ENCODE measurements at places on chromosomes 4 and X.

DNA sequence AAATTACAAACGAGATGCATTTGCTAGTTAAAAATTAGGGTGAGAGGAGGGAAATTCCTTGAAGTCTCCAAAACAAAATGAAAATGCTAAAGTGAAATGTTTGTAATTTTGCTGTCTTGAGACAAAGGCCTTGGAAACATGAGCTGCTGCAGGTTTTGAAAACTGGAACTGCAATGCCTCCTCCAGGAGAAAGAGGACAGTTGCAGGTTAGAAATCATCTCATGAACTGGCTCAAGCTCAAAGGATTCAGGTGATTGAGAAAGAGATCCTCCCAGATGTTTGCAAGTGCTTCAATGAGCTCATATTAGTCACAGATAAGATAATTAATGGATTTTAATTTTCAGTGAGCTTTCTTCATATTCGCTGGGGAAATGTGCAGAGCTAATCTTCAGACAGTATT is 32.4 kb downstream of the SMPX start:
- DNase-seq, result no peak

- no peak for DNase-seq
Observed at GRCh38 chr4:38762560-38762959, 20.2 kb downstream of the TLR10 start.

DNA sequence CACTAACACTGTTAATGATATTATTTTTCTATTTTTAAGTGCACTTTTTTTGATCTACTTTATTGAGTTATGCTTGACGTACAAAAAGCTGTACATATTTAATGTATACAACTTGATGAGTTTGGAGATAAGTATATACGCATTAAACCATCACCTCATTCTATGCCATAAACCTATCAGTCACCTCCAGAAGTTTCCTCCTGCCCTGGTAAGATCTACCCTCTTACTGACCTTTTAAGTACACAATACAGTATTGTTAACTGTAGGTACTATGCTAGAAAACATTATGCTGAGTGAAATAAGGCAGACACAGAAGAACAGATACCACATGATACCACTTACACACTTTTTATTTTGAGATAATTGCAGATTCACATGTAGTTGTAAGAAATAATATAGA is 36.9 kb downstream of the INTS6L start:
- DNase-seq, result no peak

- no peak for DNase-seq
Observed at GRCh38 chr4:52709155-52709554, 42.1 kb downstream of the ERVMER34-1 start.

DNA sequence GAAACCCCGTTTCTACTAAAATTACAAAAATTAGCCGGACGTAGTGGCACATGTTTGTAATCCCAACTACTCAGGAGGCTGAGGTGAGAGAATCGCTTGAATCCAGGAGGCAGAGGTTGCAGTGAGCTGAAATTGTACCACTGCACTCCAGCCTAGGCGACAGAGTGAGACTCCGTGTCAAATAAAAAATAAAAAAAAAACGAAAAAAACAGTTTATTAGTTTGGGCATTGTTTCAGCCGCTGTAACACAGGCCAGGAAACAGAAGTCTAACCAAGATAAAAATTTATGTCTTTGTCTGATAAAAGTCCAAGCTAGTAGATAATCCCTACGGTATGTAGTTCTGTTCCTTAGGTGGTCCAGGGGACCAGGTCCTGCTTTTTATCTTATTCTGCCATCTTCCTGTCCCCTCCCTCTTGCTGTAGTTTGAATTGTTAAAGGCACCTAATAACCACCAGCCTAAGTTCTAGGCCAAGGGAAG is 21.4 kb downstream of the USO1 start:
- peak; percentile 90 for DNase-seq

DNA sequence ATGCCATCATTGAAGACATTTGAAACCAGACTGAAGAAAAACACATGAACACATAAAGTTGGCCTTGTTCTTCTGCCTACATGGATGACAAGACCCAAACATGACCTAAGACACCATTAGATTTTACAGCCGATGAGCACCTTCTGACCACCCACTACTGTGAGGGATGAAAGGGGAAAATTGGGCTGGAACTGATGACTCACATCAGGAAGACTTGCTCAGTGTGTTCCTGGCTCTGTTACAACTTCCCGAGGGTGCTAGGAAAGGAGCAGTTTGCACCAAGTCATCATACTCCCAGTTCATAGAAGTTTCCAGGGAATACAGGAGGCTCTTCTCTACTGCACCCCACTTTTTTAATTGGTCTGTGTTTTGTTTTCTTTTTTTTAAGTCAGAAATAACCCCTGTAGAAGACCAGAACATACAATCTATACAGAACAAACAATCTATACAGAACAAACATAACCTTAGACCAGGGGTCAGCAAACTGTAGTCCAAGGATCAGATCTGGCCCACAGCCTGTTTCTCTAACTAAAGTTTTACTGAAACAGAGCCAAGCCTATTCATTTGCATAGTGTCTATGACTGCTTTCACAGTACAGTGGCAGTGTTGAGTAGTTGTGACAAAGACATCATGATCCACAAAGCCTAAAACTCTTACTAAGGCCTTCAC is 25.3 kb downstream of the BTC start:
- DNase-seq, result peak; percentile 58

DNA sequence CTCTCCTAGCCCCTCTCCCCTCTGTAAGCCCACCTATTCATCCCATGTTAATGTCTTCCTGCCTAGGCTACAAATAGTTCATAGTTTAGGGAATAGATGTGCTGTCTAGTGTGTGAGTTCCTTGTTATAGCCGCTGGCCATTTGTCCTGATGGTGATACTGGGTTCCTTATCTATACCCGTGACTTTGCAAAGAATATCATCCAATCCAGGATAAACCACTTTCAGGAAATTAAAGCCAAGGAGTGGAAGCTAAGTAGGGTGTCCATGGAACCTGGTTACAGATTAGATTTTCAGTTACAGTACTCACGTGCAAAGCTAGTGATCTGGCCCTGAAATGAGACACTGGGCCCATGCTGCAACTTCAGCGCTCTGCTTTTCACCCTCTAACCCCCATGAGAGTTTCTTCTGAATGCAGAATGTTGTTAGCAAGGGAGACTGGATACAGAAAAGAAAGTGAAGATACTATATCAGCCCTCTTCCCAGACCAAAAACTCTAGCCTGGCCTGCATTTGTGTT is 111.4 kb downstream of the TMEM164 start:
- DNase-seq, result no peak

DNA sequence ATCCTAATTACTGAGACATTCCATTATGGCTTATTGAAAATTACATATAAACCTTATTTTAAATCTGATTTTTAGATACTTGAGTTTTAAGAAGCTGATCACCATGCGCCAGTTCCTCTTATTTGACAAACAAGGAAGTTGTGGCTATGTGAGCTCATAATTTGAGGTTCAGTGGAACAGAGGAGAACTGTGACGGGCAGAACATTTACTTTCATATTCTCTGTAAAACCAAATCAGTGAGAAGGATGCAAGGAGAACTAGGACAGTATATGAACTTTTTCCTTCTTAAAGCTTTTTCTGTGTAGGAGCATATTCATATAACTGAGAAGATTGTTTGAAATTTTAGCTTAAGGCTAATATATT is 25.3 kb downstream of the STIM2 start:
- no peak for DNase-seq

- no peak for DNase-seq
Observed at GRCh38 chr4:107196312-107196711, 160.2 kb upstream of the DKK2 start.

- no peak for DNase-seq
Observed at GRCh38 chrX:39890807-39891206, 207.0 kb downstream of the BCOR start.

GRCh38 chr4:17033768-17034181 is 135.3 kb upstream of the LDB2 start:
- no peak for DNase-seq

DNA sequence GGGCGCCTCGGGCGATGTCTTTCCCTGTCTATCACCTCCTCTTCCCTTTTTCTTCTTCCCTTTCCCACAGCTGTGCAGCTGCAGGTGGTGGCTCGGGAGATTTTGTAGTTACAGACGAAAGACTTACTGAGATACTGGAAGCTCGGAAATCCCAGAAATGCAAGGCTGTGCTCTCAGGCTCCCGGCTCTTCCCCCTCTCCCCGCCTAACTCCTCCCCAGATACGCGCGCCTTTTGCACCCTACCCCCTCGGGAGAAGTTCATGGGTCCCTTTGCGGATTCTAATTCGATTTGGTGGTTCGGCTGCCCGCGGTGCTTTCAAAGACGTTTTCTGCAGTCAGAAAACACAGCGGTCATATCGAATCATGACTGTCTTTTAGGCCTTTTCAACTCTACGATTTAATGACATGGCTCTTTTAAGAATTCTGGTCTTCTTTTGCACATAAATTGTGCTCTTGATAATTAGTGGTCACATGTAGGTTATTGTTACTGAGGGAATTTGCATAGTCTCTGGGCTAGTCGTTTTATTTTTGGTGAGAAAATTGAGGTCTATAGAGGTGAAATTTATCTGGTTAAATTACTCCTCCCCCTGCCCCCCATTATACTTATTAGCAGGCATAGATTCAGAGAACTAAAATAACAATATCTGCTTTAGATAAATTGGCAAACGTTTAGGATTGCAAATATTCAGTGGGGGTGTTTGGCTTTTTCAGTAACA is 1.6 kb downstream of the SEPTIN11 start:
- DNase-seq, result no peak

DNA sequence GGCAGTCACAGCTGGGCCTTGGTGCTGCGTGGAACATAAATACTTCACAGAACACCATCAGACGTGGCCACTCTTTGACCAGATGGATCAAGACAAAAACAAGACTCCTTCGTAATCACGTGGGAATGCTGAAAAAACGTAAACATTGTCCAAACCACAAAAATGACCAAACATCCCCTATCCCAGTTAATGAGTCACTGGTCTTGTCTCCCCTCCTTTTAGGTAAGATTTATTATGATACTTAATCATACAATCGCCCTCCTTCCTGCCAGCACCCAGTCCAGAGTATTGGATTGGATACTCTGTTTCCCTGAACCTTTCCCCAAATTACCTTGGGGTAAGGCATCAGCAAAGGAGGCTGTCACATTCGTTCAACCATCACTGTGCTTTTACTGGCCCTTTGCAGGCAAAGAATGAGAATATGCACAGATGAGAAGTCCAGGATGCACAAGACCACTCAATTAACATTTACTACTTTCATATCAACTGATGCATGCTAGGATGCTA is 601 bp upstream of the TCEANC start:
- no peak for DNase-seq

GRCh38 chr4:159250751-159251325 is 148.0 kb downstream of the RAPGEF2 start:
- DNase-seq, result no peak

DNA sequence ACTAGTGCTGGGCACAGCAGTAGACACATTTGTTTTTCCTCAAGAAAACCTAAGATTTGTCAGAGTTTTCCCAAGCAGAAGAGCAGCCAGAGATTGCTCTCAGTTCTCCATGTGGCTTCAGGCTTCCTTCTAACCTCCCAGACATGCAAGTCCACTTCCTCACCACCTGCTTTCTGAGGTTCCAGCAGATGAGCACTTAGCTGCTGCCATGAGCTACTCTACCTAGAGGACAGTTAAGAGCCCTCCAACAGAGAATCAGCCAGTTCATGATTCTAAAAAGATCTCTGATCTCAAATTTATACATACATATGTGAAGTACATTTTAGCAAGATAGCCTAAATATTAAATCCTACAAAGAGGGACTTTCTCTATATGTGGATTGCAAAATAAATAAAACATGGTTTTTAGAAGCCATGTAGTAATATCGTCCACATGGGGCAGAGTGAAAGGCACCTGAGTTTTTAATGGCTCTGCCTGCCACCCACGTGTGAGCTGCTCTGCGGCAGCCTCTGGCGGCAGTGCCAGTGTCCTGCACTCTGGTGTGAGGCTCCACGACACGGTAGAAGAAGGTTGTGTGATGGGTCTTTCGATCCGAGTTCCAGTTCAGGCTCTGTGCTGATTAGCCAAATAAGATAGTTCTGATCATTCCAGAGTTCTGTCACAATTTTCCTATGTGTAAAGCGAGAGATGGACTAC is 10.3 kb downstream of the CYP4V2 start:
- peak; percentile 30 for DNase-seq

DNA sequence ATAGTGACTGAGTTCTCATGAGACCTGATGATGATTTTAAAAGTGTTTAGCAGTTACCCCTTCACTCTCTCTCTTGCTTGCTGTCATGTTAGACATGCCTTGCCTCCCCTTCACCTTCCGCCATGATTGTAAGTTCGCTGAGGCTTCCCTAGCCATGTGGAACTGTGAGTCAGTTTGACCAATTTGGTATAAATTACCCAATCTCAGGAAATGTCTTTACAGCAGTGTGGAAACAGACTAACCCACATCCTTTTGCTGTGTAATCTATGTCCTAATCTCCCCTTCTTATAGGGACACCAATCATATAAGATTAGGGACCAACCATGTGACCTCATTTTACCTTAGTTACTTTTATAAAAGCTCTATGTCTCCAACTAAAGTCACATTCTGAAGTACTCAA is 677.8 kb downstream of the ADGRL3 start:
- DNase-seq, result no peak

DNA sequence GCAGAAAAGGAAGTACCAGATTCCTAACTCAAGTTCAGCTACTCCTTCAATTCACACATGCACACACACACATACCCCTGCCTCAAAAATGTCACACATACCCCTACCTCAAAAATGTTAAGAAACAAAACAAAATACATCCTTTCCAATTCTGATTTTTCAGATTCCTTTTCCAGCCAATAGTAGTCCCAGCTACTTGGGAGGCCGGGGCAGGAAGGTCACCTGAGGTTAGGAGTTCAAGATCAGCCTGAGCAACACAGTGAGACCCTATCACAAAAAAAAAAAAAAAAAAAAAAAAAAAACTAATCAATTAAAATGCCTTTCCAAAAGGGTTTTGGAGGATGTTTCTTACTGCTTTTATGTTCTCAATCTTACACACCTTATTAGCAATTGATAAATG is 138.0 kb downstream of the AFAP1 start:
- no peak for DNase-seq

- DNase-seq, result peak; percentile 34
Observed at GRCh38 chrX:70132877-70133302, 357 bp upstream of the IGBP1 start.

GRCh38 chr4:8202108-8203051 is 3.3 kb downstream of the SH3TC1 start:
- DNase-seq, result no peak

DNA sequence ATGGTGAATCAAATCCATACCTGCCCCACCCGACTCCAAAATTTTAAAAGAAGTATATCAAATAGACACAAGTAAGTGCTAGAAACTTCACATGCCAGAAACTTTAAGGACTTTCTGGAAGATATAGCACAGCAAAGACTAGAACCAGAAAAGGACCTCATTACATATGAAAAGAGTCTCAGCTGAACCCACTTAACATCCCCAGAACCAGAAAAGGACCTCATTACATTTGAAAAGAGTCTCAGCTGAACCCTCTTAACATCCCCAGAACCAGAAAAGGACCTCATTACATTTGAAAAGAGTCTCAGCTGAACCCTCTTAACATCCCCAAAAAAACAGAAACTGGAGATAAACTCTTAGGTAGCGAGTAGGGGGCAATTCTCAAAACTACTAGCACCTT is 32.3 kb downstream of the STPG2 start:
- DNase-seq, result no peak
